ENCODE measurements at places on chromosomes 4 and X.

GRCh38 chrX:53817548-53817947 lies 131.0 kb upstream of the HUWE1 start:
- DNase-seq: no peak

GRCh38 chr4:87716371-87717265 lies 66.5 kb downstream of the DMP1 start:
- DNase-seq: no peak

DNA sequence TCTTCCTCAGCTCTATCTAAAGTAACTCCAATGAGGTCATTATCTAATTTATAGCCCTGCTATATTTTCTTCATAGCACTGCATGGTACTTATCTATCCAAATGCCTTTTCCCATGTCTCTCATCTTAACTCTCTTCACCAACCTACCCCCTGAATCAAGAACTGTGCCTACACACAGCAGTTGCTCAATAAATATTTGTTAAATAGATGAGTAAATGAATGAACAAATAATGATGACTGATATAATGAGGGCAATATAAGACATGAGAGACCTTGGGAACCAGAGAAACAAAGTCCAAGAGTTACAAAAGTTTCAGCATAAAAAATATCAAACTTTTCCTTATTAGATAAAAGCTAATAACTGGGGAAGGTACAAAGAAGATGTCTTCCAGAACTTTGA lies 19.6 kb downstream of the CAMK2D start:
- no peak for DNase-seq

GRCh38 chr4:101787701-101788316 lies 2.7 kb upstream of the BANK1 start:
- no peak for DNase-seq

GRCh38 chr4:155496294-155496626 lies 119.5 kb upstream of the MAP9 start:
- DNase-seq: no peak

- no peak for DNase-seq
Measured at GRCh38 chr4:53747401-53747800, 156.1 kb upstream of the LNX1 start.

DNA sequence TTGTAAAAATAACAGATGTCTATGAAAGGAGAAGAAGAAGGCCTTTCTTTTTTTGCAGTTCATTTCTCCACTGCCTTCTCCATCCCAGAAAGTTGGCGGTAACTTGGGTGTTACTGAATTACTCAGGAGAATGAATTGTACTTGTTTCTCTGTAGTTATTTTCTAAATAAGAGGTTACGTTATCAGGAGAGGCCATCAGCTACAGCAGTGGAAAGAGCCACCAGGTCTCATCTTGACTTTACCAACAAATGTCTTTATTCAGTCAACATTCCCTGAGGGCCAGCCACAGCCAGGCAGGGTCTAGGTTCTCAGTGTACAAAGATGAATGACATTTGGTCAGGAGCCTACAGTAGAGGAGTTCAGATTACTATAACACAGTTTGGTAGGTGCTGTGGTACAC lies 8.1 kb downstream of the HADH start:
- DNase-seq: no peak

DNA sequence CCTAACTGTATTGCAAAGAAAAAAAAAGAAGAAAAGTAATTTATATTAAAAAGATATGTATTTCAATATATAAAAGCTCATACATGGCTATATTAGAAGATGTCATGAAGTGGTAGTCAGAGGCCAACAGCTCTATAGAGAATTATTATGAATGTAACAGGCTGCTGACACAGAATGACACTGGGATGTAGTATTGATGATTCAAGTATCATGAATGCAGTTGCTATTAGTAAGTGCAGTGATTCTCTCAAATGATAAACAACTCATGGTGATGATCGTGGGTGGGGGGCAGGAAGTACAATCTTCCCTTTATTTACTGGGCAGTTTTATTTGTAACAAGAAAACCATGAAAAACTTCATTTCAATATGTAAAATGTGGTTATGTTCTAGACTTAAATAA lies 124.6 kb downstream of the COL4A6 start:
- DNase-seq: no peak

DNA sequence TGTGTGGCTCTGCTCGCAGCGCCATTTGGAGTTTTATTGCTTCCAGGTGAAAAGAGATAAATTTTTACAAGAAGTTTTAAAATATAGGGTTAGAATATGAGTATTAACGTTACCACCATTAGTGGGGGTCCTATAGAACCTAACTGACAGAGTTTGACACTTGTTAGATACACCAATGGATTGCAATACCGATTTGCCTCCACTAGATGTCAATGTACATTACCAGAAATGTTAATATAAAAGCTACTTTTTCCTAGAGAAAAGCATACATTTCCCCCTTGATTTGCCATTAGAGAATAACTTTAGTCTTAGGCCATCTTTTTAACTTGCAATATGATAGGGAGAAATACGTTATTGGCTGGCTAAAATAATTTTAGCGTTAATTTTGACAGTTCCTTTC lies 108.4 kb downstream of the LINC00632 start:
- DNase-seq: peak; percentile 1

DNA sequence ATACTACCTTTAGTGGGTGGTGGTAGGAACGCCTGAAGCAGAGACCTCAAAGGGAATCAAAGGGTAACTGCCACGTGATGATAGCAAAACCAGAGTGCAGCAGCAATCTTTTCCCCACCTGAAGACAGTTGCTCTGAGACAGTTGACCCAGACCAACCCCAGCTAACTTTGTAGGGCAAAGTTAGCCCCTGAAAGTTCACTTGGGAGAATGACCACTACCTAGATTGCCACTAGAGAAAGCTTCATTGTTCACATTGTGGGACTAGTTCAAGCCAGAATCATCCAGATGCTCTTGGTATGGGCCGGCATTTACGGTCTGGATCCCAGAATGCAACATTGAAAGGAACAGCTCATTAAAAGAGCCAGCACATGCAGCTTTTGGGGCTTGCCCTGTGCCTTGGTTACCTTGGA lies 4.1 kb downstream of the SEPTIN6 start:
- DNase-seq: no peak

GRCh38 chr4:60992037-60992436 lies 208.1 kb upstream of the ADGRL3 start:
- DNase-seq: no peak

DNA sequence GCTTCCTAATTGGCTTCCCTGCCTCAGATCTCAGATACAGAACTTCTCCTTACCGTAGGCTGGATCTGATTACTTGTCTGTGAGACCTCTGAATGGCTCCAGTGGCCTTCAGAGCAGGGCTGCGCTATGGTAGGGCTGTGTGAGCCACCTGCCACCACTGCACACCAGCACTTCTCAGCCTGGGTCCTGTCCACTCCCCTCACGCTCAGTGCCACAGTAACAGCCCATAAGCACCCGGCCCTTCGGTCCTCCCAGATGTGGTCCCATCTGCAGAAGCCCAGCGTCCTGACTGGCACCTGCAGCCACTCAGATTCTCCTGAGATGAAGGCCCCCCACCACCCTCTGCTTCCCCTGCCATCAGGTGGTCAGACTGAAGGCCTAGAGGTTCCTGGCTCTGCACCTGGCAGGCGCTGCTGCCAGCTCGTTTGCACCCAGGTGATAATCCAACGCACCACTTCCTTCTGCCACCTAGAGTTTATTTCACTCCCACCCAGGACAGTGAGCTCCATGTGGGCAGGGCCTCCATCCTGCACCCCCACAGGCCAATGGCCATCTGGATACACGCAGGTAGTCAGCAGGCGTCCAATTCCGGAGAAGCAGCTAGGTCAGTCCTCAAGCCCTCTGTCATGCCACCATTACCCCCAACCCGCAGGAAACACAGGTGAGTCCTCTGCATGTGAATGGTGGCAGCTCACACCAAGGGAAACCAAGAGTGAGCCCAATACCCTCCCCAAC lies 5.4 kb downstream of the WDR1 start:
- no peak for DNase-seq

GRCh38 chr4:168273838-168274237 lies 44.7 kb downstream of the DDX60 start:
- no peak for DNase-seq

DNA sequence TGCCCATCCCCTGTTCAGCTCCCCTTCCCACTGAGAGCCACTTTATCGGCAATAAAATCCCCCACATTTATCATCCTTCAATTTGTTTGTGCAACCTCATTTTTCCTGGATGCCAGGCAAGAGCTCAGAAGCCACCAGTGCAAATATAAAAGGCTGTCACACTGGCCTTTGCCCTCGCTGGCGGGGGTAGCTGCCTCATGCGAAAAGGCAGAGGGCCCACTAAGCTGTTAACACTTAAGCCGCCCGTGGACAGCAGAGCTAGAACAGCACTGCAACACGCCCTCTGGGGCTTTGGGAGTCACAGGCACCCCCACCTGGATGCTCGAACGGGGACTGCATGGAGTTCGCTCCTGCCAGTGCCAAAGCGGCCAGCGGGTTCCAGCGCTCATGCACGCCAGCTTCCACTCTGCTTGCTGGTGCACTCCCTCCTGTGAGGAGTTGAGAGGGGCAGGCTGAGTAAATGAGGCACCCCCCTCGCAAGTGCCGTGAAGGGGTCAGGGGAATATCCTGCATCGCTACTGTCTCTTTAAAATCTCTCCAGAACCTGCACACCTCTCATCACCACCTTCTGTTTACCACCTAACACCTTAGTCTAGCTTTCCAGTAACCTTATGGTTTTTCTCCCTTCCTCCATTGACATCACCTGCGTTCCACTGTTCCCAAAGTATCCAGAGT lies 99.5 kb downstream of the SORBS2 start:
- DNase-seq: no peak

- DNase-seq: no peak
Measured at GRCh38 chr4:187086151-187086550, 362.5 kb upstream of the FAT1 start.

DNA sequence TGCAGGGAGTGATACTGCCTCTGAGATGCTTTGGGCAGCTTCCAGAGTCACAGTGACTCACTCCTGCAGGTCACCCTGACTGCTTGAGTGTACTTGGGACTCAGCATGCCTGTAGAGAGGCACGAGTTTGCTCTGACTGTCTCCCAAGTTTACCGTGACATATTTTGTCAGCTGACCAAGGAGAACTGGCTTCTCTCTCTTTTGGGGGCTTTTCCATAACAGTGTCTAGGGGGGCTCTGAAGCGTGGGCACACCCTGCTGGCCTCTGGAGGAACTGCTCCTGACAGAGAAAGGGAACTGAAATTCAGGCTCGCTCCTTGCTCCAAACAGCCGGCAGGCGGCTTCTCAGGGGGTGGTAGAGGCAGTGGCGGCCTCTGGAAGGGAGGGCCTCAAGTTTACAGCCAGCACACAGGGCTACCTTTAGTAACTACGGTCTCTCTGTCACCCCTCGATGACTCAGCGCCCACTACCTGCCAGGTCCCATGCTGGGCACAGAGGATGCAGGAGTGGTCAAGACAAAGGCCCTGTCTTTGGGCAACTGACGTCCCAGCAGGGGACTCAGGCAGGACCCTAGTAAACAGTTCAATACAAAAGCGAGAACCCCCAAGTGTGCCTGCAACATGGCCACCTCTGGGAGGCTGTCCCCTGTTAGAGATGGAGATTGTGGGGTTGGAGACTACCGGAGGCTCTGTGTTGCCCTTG lies 17.8 kb downstream of the ZNF185 start:
- DNase-seq: no peak

DNA sequence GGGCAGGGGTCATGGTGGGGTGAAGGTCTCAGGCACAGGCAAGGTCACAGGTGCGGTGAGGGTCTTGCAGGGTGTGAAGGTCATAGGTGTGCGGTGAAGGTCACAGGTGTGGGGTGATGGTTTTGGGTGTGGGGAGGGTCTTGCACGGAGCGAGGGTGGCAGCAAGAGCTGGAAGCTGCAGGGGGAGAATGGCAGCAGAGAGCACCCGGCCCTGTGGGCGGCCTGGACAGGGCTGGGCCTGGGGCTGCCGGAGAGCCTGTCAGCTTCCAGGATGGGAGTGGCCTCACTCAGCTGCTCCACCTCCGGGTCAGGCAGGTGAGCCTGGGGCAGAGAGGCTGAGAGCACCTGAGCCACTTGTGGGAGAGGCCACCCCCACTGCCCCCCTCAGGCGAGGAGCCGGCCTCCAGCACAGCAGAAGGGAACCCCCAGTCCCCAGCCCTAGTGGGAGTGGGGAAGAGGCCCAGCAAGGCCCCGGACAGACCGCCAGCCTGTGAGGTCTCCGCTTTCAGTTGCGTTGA lies 1.5 kb downstream of the MSANTD1 start:
- no peak for DNase-seq

GRCh38 chr4:174080361-174080760 lies 203.1 kb downstream of the FBXO8 start:
- DNase-seq: no peak

DNA sequence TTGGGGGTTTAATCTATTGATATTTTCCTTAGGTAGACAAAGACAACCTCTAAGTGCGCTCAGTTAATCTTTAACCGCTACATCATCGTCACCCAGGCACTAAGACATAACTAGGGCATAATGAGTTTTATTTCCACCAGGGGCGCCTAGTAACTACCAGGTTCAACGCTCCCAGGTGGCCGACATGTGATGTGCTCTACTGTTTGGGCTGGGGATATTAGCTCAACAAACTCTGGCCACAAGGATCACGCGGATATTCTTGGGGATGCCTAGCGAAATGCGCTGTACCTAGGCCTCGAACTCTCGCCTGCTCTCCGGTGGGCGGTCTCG lies 915 bp upstream of the RAB33B start:
- DNase-seq: peak; percentile 11

- DNase-seq: no peak
Measured at GRCh38 chr4:140234697-140235060, 80.7 kb upstream of the MAML3 start.

DNA sequence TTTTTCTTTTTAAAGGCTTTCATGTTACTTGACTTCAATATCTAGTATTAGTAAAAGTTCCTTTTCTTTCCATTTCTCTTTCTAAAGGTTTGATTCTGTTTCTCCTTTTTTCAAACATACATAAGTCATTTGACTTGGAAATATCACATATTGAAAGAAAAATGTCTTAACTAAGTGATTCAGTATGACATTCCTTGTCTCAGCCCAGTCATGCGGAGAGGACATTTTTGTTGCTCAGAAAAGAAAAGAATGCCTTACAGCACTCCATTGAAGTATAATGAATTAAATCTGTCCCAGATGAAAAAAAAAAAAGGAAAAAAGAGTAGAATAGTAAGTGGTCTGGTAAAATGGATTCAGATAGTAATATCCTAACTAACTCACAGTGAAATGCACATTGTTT lies 466.1 kb downstream of the ADGRL3 start:
- no peak for DNase-seq

DNA sequence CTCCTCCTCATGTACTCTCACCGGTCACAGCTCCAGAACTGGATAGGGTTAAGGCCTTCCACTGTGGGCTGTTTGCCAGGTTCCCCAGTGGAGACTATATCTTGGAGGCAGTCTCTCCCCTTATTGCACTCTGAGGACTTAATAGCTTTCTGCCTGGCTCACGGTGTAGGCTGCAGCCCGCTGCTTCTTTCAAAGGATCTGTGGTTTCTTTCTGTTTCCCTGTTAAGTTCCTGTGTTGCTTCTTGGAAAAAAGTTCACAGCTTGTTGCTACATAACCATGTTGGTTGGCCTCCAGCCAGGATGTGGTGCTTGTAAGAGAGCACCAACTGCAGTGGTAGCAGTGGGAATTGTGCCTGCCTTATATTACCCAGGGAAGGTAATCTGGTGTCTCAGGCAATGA lies 24.9 kb upstream of the ZDHHC15 start:
- DNase-seq: no peak
